ENCODE measurements at places on chromosomes 11 and 22.

DNA sequence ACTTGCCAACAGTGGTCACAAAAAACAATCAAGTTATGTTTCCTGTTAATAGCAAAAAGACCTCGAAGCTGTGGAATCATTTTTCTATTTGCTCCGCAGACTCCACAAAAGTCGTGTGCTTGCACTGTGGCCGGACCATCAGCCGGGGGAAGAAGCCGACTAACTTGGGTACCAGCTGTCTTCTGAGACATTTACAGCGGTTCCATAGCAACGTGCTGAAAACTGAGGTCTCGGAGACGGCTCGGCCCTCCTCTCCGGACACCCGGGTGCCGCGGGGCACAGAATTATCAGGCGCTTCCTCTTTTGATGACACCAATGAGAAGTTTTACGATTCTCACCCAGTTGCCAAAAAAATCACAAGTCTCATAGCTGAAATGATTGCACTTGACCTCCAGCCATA lies 31.6 kb downstream of the ZBED4 start:
- no peak for DNase-seq

GRCh38 chr11:77602381-77603088 lies 12.8 kb downstream of the AQP11 start:
- DNase-seq = no peak

DNA sequence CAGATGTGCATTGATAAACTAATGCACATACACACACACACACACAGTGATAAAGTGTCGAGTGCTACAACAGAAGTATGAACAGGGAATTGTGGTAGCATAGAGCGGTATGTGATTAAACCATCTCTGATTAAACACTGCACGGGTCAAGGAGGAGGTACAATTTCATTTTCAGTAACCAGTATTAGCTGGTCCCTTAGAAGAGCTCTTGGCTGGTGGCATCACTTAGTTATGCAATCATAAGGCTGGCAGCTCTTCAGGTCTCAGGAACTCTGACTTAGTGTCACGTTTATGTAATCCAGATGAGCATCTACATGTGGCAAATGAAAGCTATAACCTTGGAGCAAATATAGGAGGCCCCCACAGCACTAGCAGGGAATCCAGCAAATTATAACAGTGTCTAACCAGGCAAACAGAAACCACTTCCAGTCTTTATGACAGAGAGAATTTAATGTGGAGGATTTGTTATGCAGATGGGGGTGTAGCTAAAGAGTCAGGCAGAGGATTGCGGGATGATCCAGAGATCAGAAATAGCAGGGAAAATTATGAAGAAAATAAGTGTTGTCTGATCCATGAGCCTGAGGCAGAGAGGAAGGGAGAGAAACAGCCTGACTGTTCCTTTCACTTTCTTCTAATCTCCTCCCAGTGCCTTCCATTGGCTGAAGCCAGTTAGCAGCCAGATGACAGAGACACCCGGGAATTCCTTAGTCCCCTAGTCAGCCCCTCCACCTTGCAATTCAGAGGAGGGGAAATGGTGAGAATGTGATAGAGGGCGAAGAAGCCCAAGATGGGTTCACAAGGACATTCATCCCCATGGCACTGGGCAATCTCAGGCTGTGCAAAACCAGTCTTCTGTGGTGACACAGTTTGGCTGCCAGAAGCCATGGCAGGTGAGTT lies 533.1 kb upstream of the TENM4 start:
- no peak for DNase-seq

DNA sequence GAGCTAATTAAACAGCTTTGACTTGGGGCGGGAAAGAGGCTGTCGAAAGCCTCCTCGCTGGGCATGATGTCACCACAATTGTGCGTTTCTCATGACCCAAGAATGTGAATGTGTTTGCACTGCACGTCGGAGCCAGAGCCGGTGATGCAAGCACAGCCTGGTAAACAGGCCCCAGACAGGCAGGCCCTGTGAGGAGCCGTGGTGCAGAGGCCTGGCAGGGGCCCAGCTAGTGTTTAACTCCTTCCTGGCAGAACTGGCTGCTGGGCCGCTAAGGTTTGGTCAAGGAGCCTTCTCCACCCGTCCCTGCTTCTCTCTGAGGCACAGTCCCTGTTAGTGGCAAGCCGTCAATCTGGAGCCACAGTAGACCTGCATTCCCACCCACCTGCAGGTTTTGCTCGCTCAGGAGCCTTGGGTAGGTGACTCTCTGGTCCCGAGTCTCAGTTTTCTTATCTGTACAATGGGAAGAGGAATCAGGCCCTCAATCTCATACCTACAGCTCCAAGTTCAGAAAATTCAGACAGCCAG lies 25.4 kb upstream of the SMTN start:
- peak; percentile 84 for DNase-seq

DNA sequence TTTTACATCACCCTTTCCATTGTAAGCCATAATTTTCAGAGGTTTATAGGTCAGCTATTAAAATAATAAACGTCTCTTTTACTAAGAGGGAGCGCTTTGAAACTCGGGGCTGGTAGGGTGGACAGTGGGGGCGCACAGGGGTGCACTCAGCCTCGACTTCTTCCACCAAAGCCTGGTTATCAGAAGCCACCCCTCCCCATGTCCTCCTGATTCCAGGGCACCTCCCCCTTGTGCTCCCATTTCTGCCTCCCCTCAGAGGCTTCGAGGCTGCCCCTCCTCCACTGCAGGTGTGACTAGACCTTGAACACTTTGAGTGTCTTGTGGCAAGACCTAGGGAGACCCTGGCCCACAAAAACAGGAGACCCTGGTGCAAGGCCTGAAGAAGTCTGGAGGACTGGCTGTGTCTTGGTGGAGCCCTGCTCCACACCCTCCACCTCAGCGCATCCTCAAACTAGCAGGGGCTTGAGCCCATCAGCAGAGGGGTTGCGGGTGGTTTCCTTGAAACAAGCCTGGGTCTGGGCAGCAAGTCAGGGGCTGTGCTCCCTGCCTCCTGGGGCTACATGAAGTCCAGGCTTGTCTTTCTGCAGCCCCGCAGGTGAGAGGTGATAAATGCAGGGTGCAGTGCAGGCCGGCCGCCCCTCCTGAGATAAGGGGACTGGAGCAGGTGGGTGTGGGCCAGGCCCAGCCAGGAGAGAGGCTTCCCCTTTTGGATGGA lies 3.0 kb downstream of the CDKN1C start:
- no peak for DNase-seq

- DNase-seq = no peak
Observed at GRCh38 chr11:37409124-37409523, 811.1 kb upstream of the RAG2 start.

DNA sequence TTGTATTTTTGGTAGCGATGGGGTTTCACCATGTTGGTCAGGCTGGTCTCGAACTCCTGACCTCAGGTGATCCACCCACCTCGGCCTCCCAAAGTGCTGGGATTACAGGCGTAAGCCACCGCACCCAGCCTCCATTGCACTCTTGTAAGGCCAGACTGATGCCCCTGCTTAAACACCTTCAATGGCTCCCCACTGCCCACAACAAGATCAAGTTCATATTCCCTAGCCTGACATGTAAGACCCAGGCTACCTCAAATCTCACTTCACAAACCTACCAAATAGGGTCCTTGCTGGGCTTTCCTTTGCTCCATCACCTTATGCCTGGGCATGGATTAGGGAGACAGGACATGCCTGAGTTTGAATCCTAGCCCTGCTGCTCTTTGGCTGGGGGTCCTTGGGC lies 13.1 kb downstream of the UQCR10 start:
- no peak for DNase-seq

GRCh38 chr11:62137881-62138629 lies 14.2 kb downstream of the INCENP start:
- DNase-seq = no peak

- DNase-seq = no peak
Observed at GRCh38 chr22:48644997-48645396, 1182.7 kb downstream of the BRD1 start.

Data from renal pelvis (tissue), 12 donors.